ENCODE measurements at places on chromosomes 11 and 22.
A peak's percentile ranks its signal among the peaks of the same experiment; 100 is the strongest.

DNA sequence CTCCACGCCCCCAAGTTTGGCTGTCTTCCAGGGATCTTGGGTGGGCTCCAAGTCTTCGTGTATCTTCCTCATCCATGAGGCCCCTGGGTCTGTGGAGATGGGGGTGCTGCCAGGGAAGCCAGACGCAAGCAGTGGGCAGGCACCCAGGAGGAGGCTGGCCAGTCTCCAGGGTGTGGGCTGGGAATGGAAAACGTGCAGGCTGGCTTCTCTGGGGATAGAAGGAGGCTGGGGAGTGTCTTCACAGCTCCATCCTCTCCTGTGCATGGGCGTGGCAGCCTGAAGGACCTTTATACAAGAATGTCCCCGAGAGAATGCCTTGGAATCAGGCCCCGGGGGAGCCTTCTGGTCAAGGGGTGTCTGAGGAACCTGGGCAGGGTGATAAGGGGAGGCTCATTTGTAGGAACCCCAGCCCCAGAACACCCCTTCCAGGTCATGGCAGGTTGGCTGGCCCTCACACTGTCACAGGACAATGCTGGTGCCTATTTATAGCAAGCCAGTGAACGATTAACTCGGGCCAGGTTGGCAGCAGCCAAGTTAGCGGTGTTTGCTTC is 14.0 kb downstream of the SGSM1 start:
- DNase-seq: peak; percentile 81

- no peak for DNase-seq
Observed at GRCh38 chr11:127471662-127472061, 471.1 kb upstream of the KIRREL3 start.

DNA sequence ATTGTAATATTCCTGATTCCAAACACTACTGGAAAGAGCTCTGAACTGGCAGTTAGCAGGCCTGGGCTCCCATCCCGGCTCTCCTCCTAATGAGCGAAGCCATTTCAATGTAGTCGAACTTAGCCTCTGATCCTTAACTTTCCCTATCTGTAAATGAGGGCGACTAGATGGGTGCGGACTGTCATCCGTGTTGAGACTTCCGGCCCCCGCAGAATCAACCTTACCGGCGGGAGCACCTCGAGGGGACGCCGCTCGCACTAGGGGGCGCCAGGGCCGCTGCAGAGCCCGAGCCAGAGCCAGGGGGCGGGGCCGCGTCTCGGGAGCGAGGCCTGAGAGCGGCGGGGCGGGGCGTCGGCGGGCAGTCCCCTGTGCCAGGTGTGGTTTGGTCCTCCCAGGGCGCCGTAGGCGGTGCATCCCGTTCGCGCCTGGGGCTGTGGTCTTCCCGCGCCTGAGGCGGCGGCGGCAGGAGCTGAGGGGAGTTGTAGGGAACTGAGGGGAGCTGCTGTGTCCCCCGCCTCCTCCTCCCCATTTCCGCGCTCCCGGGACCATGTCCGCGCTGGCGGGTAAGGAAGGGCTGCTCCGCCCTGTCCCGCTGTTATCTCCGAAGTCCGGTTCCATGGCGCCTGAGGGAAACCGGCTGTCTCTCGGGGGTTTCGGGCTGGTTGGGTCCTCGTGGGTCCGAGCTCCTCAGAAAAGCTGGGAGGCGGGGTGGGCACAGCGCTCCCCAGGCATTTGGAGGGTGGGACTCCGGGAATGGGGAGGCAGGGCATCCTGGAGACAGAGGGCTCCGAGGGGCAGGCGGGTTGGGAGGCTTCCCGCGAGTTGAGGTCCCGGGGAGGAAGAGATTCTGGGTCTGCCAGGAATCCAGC is at the start of gene LIMK2:
Gene LIMK2, plus strand, starts transcription at position 437 of the 869 bp plus-strand sequence. Its CDS starts 111 bp downstream, at position 548.
- DNase-seq: peak; percentile 99

DNA sequence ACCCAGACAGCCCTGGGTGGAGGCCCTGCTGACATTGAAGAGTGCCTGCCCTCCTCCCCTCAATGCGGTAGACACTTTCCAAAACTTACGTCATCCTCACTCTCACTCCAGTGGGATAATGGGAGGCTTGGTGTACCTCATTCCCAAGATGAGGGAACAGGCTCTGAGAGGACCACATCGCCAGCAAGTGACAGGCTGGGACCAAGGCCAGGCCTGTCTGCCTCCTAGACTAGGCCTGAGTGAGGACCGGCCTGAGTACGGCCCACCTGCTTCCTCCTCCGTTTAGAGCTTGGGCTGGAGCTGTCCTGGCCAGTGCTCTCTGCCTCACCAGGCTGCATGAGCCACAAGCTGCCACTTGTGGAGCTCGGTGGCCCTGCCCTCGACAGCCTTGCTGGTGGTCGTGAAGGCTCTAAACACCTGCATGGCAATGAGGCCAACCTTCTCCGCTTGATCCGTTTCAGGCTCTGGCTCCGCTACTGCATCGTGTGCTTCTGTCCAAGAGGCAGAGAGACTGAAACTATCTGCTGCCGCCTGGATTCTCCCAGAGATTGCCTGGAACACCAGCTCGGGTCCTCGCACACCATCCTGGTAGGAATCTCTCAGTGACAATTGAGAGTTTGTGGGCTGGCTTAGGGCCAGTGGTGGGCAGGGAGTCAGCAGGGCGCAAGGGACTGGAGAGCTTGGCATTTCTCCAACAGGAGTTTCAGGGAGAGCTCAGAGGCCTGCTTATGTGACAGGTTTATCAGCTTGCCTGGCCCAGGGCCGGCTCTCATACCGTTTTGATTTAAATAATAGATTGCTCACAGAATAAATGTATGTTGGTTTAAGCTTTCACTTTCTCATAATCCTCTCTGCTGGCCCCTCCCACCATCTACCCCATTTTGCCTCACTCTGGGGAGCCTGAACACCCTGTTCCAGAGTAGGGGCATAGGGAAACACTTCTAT is 9.4 kb downstream of the LRRC75B start:
- DNase-seq: peak; percentile 55

- no peak for DNase-seq
Observed at GRCh38 chr11:32487270-32487669, 51.9 kb upstream of the WT1 start.

- no peak for DNase-seq
Observed at GRCh38 chr22:19169947-19170318, 8.6 kb downstream of the SLC25A1 start.

- DNase-seq: no peak
Observed at GRCh38 chr11:71329786-71330185, 77.4 kb upstream of the SHANK2 start.
